Sigmoid colon (tissue), 7 donors: ENCODE measurements at places on chromosomes 2 and 18.

DNA sequence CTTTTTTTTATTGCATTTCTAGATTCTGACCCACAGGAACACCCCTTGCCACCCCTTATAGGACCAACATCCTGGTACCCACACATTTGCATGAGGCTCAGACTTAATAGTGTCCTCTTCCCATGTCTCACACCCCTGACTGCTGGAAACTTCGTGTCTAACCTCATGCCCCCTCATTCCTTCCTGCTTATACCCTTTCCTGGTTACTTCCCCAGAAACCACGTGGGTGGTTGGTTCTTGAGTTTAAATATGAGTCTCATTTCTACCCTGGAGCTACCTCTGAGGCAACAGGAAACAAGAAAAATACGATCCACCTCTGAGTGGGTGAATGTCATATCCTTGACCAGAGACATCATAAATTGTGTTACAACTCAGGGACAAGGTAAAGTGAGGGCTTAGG is 1.6 kb downstream of the TNP1 start:
- no peak for DNase-seq

DNA sequence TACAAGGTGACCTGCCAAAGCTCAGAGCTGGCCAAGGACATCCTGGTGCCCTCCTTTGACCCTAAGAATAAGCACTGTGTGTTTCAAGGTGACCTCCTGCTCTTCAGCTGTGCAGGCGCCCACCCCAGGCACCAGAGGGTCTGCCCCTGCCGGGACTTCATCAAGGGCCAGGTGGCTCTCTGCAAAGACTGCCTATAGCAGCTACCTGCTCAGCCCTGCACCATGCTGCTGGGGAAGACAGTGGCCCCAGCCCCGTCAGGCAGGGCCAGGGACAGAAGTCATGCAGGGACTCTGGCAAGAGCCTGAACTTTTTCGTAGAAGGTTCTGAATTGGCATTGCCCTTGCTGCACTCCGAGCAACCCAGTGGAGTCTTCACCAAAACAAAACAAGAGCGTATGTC is 194.8 kb downstream of the MGAT5 start:
- DNase-seq, result no peak

- peak; percentile 97 for DNase-seq
Observed at GRCh38 chr2:28356095-28356911, 36.4 kb upstream of the FOSL2 start.

DNA sequence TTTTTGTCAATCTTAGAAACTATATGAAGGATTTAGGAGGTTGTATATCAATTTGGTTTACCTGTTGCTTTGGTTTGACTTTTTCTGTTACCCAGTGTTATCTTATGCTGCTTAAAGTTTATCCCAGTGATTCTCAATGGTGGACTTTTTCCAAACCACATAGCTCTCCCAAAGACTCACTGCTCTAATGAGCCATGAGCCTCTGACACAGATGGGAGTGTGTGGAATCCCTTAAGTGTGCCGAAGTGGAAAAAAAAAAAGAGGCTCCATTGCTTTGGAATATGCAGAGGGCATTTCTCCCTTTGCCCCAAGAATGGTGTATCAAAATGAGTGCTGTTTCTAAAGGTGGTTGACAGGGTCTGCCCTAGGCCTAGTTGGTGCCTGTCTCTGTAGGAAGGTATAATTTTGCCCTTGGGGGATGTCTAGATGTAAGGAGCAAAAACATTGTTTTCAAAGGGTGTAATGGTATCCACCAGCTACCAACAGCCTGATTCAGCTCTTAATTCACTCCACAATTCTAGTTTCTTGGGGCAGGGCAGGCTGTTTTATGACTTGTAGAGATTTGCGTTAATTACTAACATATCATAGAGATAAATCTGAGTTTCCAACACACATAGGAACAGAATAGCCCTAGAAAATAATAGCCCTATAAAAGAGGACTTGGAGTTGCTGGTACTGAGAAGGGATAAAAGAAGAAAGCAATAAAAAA is 64.3 kb upstream of the CYP26B1 start:
- no peak for DNase-seq

GRCh38 chr2:206797376-206797775 is 32.0 kb downstream of the FASTKD2 start:
- DNase-seq, result no peak

- DNase-seq, result no peak
Observed at GRCh38 chr18:59219672-59220163, at the start of gene GRP. GRP (plus strand) TSS chr18:59220158; CDS start chr18:59220266, 108 bp downstream.

- DNase-seq, result no peak
Observed at GRCh38 chr2:68157002-68157401, 686 bp upstream of the PNO1 start.

- no peak for DNase-seq
Observed at GRCh38 chr18:76592981-76593381, 97.9 kb upstream of the ZNF516 start.

- no peak for DNase-seq
Observed at GRCh38 chr2:213166109-213166508, 14.7 kb upstream of the IKZF2 start.

- no peak for DNase-seq
Observed at GRCh38 chr2:232501331-232501771, 13.7 kb upstream of the ECEL1 start.

- no peak for DNase-seq
Observed at GRCh38 chr2:179952658-179953057, 54.4 kb downstream of the CWC22 start.

- DNase-seq, result peak; percentile 62
Observed at GRCh38 chr2:46058140-46058539, 239.1 kb upstream of the EPAS1 start.

DNA sequence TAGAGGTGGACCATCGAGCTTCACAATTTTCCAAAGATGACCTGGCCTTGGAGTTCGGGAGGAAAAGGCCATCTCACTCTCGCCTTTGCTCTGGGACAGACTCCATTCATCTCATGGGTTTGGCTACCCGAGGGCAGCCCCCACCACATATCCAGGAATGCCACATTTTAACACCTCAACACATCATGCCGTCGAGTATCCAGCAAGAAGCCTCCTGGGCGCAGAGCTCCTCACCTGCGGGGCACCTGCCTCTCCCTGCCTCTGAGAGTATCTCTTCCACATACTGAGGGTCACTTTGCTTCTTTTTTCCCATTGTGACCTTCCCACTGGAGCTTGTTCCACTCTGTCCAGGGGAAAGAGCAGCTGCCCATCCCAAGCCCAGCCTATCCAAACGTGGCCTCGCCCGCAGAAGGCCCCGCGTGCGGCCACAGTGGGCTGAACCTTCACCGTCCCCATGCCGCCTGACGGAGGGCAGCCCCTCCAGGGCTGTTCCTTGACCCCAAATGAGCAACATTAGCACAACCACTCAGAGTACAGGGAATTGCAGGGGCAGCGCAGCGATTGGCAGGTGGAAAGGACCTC is 5.5 kb upstream of the LIMS2 start:
- DNase-seq, result peak; percentile 53

- DNase-seq, result no peak
Observed at GRCh38 chr2:170845343-170845742, 28.7 kb downstream of the GAD1 start.
